Glutamatergic neuron (in vitro differentiated cells): ENCODE measurements at places on chromosomes 1 and 21.

- DNase-seq, result no peak
Measured at GRCh38 chr1:29017235-29017634, 102.9 kb downstream of the EPB41 start.

DNA sequence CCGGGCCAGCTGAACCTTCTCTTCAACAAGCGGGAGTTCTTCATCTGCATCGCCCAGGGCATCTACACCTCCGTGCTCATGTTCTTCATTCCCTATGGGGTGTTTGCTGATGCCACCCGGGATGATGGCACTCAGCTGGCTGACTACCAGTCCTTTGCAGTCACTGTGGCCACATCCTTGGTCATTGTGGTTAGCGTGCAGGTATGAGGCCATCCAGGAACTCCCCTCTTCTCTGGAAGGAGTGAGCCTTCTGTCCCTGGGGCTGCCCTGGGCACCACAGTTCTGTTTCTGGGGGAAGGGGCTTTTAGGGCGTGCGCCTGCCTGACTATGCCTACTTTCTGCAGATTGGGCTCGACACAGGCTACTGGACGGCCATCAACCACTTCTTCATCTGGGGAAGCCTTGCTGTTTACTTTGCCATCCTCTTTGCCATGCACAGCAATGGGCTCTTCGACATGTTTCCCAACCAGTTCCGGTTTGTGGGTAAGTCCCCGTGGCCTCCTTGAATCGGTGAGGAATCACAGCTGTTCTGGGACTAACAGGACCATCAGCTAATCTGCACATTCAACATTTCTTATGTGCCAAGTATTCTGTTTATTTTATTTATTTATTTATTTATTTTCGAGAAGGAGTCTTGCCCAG, 21.1 kb downstream of the ATP8B2 start:
- no peak for DNase-seq

GRCh38 chr1:36351227-36351977, 28.0 kb upstream of the EVA1B start:
- peak; percentile 64 for DNase-seq

DNA sequence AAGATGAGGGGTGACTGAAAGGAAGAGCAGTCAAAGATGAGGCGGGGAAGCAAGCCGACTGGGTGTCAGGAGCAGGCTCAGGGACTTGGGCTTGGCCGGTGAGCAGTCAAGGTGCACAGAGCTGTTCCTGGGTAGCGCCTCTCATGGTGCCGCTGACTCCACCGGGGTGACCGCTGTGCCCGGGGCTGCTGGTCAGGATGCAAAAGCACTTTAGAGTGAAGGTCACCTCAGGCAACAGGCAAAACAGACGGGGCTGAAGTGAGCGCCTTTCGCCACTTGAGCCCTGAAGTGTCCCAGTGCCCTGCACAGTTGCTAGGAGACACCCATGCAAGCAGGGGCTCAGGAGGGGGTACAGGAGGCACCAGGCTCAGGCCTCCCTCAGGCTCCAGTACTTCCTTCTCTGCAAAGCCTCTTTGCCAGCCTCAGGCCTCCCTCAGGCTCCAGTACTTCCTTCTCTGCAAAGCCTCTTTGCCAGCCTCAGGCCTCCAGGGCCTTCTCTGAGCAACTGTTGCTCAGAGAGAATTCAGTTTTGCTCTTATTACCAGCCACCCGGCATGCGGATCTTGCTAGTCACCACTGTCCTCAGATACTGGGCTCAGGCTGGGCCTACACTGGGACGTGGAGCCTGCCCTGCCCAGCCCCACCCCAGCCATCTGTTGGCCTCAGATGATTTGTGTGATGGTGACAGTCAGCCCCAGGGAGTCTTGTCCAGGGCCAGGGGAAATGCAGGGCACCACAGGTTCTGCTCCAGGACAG, 99.7 kb upstream of the IRF2BP2 start:
- DNase-seq, result no peak

DNA sequence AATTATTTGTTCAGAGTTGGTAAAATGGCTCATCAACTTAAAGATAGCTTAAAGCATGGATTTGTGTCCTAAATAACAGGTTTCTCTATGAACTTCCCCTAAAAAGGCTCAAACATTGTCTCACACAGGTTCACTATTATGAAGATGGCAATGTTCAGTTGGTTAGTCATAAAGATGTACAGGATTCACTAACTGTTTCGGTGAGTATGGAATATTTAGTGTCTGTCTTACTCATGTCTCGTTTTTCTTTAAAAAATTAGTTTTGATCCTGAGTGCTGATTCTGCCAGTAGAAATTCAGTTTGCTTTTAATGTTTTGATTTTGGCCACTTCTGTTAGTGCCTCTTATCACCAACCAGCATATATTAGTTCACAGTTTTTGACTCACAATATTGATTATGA, 7.5 kb upstream of the MOV10 start:
- DNase-seq, result no peak
